ENCODE measurements at places on chromosomes 1 and 21.

DNA sequence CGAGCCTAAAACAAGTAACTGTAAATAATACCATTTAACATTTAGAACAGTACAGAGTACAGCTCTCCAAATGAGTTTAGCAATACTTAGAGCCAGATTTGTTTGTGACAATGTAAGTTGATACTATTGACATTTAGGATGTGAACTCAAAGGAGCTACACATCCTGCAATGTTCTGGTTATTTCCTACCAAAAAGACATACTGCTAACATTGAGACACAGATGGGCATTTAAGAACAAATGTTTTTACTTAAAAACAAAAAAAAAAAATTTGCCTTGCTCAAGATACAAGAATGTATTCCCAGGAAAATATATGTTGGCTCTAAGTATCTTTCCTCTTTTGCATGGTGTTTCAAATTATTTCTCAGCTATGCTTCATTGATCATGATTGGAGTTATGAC lies 1464.8 kb upstream of the PRMT6 start:
- DNase-seq, result no peak

- no peak for DNase-seq
Observed at GRCh38 chr1:221851336-221851735, 109.4 kb upstream of the DUSP10 start.

DNA sequence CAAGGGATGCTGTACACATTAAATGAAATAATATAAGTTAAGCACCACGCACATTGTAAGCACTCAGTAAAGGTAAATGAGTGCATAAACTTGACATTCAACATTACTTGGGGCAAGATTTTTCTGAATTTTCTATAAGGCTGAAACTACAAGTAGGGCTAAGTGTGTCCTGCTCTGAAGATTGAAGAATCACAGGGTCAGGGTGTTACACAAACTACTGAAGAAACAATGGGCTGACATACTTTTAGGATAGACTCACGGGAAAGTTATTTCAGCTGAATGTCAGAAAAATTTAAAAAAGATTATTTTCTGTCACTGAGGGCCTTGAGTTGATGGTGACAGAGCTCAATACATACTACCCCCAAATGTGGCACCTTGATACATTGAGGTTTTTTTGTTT lies 644.2 kb upstream of the PLXNA2 start:
- no peak for DNase-seq

- DNase-seq, result no peak
Observed at GRCh38 chr1:241156231-241156965, 200.6 kb downstream of the RGS7 start.

DNA sequence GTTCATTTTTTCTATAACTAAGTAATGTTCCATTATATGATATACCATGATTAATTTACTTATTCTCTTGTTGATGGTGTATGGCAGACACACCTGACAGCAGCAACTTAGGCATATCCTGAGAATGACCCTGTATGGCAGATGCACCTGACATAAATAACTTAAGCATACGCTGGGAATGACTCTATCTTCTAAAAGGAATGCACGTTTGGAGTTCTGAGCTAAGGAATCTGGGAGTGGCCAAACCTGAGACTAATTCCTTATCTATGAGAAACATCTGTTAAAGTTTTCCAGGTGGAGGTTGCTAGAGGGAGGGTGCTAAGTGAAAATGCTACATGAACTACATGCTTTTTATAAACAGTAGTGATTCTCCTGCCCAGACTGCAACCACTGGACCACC lies 96.7 kb upstream of the RGS18 start:
- no peak for DNase-seq

- no peak for DNase-seq
Observed at GRCh38 chr1:206893380-206893779, 3.9 kb upstream of the IL24 start.

DNA sequence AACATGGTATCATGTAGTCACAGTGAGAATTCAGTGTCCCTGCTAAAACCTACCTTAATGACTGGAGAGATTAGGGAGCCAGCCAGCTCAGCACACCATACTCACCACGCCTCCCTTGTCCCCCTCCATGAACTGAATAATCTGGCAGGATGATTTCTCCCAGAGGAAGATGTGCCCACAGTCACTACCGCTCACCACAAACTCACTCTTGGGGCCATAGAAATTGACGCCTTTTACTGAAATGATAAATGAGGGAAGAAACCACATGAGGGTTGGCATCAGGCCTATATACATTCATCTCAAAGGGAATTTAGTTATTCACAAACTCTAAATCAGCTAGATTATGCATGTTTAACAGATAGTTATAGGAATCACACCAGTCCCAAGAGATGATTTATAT lies 17.4 kb downstream of the PEA15 start:
- no peak for DNase-seq

DNA sequence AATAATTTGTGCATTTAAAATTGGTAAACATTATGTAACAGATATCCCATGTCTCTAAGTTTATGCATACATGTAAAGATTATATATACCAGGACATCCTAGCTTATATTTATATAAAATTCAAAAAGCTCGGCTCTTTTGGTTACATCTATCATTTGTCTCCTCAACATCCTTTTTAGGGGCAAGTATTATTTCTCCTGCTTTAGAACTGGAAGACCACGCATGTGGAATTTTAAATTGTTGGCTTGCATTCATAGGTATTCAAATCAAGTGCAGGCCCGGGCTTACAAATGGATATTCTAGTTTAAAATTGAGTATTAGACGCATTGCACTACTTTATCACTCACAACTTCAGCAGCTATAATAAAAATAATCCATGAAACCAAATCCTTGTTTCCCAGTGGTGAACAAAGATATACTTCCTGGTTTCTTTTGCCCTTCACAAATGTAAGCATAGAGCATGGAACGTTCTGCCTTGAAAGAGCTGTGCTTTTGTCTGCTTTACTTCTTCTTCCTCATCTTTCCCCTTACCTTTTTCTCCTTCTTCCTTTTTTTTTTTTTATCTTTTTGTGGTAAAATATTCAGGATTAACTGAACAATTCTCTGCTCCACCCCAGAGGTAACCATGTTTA lies 57.1 kb downstream of the DDAH1 start:
- DNase-seq, result no peak

- no peak for DNase-seq
Observed at GRCh38 chr1:6638226-6638625, 13.6 kb downstream of the THAP3 start.

- no peak for DNase-seq
Observed at GRCh38 chr21:46562964-46563607, 41.8 kb downstream of the S100B start.

- DNase-seq, result no peak
Observed at GRCh38 chr1:100277866-100278265, 11.8 kb downstream of the RTCA start.

DNA sequence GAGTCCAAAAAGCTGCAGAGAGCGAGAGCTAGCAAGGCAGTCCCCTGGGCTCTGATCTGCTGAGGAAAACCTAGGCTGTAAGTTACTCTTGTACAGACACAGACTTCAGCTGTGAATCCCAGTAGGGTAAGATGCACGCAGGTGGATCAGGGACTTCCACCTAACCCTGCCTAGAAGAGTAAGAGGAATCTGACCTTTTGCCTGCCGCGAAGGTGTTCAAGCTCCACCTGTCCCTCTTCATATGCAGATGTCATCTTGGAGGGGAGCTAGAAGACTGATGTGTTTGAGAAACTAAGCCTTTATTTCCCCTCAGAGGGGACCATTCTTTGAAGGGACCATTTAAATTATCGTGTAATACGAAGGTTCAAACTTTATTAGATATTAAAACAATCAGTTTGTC lies 108.6 kb upstream of the USP24 start:
- no peak for DNase-seq

DNA sequence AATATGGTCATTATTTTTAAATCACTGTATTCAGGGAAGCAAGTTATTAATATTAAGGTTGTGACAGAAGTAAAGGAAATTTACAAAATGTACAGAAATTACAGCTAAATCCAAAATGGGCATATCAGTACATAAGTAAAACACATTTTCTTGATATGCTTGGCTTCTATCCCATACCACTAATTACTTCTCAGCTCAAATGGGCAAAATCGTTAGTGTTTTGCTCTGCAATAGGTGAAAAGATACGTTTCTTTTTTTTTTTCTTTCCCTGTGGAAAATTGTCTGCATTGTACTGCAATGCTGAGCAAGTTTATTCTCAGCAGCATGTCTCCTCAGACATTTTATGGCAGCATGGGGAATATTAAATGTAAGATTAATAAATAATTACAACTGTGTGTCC lies 77.1 kb upstream of the PRMT6 start:
- DNase-seq, result no peak

GRCh38 chr1:232695621-232696385 lies 65.9 kb upstream of the SIPA1L2 start:
- no peak for DNase-seq

- DNase-seq, result no peak
Observed at GRCh38 chr1:86235852-86236251, 79.3 kb upstream of the COL24A1 start.

GRCh38 chr1:183241471-183241870 lies 55.4 kb downstream of the LAMC2 start:
- no peak for DNase-seq

- DNase-seq, result no peak
Observed at GRCh38 chr1:171279678-171280077, 31.4 kb downstream of the FMO1 start.

DNA sequence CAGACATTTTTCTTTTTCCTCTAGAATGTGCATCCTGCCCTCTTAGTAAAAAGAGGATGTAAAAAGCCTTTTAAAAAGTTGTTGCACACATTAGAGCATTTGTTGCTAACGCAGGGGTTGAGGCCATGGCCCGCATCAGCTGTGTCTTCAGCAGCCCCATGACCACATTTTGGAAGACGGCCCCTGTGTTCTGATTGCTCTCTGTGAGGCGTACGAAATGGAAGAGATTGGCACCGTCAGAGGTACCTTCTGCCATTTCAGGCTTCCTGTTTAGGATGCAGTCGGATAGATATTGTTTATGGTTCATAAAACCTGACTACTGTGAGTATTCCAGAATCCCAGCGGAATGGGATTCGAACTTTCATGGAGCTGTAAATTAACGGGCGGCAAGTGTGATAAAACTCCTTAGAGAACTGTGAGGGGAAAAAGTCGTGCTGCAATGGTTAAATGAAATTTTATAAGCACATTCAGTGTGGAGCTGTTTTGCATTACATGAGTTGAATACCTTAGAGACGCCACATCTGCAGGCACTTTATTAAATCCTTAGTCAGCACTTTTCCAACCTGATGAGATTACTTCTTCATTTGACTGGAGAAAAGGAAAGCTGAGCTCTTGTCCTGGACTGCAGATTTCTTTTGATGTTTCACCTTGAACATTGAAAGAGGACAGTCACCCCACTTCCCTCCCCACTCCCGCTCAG lies 273.9 kb downstream of the TM2D1 start:
- no peak for DNase-seq

- DNase-seq, result no peak
Observed at GRCh38 chr1:178337091-178337706, 159.6 kb downstream of the CLEC20A start.

- DNase-seq, result no peak
Observed at GRCh38 chr1:207944571-207944970, 33.6 kb upstream of the CD34 start.

DNA sequence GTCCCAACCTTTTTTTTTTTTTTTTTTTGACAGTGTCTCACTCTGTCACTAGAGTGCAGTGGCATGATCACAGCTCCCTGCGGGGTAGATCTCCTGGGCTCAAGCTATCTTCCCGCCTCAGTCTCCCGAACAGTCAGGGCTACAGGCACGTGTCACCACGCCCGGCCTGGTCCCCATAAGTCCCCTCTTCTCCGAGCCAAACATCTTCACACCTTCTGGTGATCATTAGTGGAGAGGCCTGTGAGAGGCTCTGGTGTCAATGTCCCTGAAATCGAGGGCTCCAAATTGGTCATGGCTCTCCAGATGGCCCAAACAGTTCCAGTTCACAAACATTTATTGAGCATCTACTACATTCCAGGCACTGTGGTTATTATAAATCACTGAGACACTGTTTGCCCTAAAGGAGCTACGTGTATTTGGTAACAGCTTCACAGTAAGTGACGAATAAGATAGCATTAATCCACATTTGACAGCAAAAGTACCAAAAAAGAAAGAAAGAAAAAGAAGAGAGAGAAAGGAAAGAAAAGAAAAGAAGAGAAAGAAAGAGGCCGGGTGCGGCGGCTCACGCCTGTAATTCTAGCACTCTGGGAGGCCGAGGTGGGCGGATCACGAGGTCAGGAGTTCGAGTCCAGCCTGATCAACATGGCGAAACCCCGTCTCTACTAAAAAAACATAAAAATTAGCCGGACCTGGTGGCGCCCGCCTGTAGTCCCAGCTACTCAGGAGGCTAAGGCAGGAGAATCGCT lies 867 bp upstream of the TIMM17A start:
- DNase-seq, result no peak

DNA sequence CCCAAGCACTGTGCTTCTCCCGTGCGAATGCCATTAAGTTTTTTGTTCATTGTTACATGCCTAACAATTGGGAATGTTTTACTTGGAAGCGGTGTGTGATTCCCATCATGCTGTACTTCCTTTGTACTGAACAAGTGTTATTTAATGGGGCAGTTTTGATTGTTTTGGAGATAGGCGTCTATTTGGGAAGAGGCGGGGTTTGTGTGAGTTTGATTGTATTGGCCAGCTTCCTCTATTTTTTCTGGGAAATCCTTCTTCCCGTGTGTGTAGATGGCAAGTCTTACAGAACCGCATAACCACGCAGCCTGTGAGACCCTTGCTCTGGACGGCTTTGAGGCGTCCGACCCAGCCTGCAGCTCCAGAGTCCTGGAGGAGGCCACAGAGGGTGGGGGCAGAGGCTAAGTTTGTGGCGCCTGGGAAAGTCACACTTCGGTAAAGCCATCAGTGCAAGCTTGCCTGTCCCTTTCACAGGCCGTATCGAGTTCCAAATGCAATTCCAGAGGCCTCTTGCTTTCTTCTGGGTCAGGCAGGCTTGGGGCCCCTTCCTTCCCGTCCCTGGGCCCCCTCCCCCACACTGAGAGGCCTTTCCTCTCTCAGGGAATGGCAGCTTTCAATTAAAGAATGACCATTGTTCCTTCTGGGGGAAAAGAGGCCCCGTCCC lies 210.3 kb downstream of the TOMM20 start:
- no peak for DNase-seq

DNA sequence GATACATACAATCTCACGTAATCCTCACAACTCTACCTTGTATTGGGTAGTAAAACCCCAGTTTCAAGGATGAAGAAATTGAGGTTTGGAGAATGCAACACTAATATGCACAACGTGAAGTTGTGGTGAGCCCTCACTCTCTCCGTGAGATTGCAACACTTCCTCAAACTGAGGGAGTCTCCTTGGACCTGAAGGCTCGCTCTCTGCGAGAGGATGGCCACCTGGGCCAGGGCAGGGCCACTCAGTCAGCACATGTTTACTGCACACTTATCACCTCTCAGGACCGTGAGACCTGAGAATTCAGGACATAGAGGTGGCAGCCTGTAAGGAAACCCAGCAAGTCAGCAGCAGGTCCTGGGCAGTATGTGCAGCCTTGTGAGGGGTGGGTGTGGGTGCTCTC lies 8.7 kb downstream of the SH3BP5L start:
- no peak for DNase-seq
